T1000 (cell line): ENCODE measurements at places on chromosomes 2 and 18.

DNA sequence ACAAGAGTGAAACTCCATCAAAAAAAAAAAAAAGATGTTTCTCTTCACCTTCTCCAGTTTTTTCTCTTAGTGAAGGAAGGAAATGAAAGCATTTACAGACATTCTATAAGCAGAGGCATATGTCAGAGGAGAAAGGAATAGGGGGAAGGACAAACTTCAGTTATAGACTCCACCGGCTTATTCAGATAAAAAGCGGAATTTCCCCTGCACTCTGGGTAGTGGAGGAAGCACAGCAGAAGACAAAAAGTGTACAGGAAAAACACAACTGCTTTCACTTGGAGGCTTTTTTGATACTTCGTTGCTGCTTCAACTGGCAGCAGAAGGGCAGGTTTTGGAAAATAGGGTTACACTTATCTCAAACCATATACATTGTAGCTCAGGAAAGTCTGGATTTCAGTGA lies 3.2 kb upstream of the MGAT4A start:
- DNase-seq: no peak

DNA sequence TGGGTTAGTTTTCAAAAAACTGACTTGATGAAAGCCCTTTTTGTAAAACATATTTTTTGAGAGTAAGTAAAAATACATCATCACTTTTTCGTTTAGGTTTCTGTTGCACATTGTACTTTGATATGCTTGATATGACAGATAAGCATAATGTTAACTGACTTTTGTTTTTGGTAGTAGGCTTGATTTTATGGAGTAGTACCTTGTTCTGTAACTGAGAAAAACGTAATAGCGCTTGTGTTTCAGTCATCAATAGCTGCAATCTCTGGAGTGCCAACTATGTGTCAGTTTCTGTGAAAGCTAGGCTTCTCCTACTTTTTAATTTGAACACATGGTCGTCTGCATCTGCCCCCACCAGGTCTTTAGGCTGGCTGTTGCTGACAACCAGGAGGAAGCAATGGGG lies 1.3 kb downstream of the LCLAT1 start:
- DNase-seq: no peak

GRCh38 chr2:138454761-138455160 lies 46.8 kb upstream of the SPOPL start:
- DNase-seq: no peak

- DNase-seq: no peak
These were observed 15.9 kb upstream of the ATP6V1B1 start for GRCh38 chr2:70919672-70920366.

DNA sequence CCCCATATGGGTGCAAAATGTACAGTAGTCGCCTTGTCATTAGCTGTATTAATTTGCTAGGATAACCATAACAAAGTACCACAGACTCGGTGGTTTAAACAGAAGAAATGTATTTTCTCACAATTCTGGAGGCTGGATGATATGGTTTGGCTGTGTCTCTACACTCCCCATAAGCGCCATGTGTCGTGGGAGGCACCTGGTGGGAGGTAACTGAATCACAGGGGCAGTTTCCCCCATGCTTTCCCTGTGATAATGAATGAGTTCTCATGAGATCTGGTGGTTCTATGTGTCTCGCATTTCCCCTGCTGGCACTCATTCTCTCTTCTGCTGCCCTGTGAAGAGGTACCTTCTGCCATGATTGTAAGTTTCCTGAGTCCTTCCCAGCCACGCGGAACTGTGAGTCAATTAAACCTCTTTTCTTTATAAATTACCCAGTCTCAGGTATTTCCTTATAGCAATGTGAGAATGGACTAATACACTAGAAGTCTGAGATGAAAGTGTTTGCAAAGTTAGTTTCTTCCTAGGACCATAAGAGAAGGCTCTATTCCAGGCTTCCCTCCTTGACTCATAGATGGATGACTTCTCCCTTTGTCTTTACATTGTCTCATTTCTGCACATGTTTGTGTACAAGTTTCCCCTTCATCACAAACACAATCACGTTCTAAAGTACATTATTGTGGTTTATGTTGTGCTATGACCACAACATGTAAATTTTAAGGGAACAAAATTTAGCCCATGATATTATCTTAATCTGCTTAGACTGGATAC lies 1442.6 kb downstream of the SUCLG1 start:
- DNase-seq: no peak

DNA sequence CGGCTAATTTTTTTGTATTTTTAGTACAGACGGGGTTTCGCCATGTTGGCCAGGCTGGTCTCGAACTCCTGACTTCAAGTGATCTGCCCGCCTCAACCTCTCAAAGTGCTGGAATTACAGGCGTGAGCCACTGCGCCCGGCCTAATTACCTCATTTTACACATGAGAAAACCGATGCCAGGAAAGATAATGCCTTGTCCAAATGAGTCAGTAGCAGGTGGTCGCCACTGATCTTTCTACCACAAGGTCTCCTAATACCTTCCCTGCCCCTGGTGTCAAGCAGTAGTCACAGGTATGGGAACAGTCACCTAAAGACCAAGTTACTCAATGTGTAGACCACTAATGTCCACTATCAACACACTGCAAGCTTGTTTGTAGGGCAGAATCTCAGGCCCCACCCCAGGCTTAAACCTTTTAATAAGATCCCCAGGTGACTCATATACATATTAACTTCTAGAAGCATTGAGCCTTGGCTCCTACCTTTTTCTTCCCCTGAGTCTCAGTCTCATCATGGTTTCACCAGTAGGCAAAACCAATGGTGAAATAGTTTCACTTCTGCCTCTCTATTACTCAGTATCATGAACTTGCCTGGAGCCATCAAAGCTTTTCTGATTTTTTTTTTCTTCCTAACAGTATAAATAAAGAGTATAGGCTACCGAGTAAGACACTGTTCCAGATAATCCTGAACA lies 6.9 kb upstream of the EPB41L5 start:
- no peak for DNase-seq

GRCh38 chr2:127621981-127622431 lies 23.9 kb upstream of the GPR17 start:
- DNase-seq: no peak
